ENCODE measurements at places on chromosomes 5 and 9.

DNA sequence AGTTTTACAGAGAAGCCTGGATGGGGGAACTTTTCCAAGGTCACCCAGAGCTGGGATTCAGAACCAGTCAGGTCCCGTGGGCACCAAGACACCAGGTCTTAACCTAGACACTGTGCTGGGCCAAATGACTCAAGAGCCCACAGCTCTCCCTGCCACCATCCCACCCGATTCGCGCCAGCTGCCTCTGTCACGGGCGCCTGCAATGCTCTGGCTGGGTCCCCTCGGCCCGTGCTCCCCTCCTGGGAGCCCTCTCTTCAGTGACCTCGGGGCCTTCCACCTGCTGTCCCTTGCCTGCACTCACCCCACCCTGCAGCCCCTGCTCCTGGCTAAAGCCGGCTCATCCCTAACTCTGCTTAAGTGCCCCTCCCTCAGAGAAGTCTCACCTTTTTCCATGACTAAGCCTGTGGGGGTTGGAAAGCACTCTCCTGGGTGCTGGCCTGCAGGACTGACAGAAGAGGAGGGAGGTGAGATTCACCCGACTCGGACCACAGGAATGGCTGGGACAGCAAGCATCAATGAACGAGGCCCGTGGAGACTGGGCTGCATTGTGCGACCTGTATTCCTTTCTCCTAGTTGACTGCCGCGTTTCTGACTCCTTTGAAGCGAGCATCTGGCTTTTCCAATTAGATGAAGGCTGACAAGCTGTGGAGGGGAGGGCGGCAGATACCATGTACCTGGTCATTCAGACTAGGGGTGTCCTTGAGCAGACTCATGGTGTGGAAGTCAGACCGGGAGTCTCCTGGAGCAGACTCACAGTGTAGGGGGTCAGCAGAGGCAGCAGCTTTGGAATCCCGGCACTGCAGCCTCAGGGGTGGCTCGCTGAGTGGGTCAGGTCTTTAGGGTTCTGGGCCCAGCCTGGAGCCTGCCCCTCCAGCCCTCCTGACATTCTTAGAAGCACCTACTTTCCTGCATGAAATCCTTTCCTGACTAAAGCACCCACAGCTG, 5.8 kb upstream of the IL4 start:
- no peak for DNase-seq

GRCh38 chr9:107213561-107214028, 69.5 kb upstream of the RAD23B start:
- no peak for DNase-seq

DNA sequence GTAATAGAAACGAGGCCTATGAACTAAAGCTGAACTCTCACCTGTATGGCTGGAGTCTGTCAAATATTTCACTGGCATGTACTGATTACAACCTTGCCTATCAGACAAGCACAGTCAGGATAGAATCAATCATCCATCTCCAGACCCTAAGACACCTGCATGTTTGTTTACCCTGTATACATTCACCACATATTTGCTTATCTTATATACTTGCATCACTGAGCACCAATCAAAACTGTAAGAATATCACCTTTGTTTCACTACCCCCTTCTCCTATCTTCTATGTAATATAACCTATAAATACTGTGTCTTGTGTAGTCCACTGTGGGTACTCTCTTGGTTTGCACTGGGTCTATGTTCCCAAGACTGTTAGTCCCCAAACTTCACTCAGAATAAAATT, 1085.7 kb downstream of the TAF11L14 start:
- DNase-seq: no peak

DNA sequence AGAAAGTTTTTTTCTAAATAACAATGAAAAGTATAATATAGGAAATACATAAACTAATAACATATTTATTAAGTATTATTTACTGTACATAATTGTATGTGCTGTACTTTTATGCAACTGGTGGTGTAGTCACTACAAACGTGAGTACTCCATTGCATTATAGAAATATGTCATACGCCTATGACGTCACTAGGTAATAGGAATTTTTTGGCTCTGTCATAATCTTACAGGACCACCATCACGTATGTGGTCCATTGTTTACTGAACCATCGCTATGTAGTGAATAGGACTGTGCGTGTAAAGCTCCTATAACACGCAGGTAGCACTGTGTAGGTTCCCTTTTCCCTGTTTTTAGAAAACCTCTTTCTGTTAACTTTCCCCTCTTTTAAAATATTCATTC, 255.0 kb downstream of the SH3GL2 start:
- DNase-seq: no peak

- no peak for DNase-seq
These were observed 419.0 kb upstream of the DAB2 start for GRCh38 chr5:39843767-39844166.

GRCh38 chr5:67407979-67408378, 211.4 kb upstream of the CD180 start:
- DNase-seq: no peak

- no peak for DNase-seq
These were observed 117.9 kb upstream of the FST start for GRCh38 chr5:53362521-53362941.

DNA sequence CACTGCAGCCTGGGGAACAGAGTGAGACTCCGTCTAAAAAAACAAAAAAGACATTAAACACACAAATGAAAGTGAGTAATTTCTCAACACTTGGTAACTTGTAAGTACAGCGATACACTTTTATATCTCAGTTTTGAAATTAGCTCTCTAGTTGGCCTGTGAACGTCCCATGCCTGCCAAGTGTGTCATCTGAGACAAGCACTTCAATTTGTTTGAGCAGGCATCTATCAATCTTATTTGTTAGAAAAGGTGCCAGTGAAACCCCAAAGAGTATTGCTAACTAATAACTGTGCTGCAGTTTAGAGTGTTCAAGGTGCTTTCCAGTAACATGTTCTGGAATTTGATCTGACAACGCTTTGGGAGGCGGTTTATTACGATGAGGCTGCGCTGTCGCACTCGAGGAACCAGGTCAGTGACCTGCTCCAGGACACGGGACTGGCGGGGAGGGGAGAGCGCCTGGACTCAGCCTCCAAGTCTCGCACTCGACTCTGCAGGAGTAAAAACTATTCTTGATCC, 1.1 kb upstream of the SPIN1 start:
- DNase-seq: no peak

DNA sequence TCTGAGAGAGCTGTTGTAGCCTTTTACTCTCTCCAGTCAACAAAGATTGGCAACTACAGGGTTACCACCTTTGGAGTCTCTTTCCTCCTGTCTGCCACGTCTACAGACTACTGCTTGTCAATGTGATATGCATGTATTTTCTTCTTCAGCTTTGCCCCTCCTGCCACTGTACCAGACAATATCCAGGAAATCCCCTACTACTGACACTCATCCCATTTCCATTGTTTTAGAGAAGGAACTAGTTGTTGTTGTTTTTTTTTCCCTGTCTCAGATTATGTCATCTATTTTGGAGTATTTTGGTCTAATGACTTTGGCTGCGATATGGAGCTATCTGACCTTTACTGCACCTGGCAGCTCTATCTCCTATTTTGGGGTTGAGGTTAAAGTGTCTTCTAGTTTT, 50.1 kb upstream of the MACIR start:
- DNase-seq: no peak

DNA sequence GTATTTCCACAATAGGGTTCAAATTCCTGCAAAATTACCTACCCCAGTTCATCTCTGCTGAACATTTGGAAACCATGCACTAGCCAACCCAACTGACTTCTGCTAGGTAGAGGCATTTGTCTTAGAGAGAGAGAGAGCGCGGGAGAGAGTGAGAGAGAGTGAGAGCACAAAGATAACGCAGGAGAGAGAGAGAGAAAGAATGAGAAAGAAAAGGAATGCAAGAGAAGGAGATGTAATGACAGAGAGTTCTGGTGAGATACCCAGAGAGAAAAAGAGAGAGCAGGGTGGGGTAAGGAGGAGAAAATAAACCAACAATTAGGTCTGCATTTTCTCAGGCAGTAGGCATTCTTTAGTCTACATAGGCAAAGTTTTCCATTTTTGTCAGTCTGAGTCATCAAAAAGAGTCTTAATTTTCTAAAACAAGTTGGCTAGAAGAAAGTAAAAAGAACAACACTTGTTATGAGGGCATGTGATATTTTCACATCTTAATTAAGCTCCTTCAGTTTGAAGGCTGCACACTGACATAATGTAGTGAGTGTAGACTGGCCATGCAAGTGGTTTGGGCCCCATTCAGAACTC, 98.2 kb downstream of the MAP1B start:
- no peak for DNase-seq

GRCh38 chr5:3373391-3373790, 222.2 kb upstream of the IRX1 start:
- no peak for DNase-seq

DNA sequence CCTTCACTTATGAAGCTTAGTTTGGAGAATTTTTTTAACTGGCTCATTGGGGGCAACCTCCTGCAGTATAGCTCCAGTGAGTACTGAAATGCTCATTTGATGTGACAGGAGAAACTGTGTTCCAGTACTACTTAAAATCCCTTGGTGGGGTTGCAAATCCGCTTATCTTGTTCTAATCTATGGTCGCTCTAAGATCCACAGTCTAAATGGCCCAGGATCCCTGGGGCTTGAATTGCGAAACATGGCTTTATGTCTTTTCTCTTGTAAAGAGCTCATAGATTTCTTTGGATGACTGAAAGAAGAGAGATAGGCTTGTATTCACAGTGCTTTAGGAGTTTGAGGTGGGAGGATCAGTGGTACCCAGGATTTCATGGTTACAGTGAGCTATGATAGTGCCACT, 52.7 kb downstream of the ADAMTSL1 start:
- no peak for DNase-seq

- no peak for DNase-seq
These were observed 19.1 kb downstream of the TMEM245 start for GRCh38 chr9:109100543-109101201.

- no peak for DNase-seq
These were observed 113.4 kb downstream of the ARL15 start for GRCh38 chr5:54197018-54197417.

DNA sequence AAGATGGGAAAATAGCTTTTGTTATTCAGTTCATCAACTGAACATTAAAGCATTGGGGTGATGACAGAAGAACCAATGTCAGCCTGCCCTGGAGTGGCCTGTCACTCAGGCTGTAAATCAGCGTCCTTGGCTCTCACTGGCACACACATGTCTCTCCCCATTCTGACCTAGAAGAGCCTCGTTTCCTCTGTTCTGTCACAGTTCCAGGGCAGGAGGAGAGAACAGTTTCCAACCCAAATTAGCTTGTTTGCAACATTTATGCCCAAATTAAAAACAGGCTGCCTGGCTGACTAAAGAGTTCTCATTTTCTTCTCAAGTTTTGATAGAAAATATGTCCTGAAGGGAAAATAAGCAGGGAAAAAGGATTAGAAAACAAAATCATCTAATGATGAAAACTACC, 520.1 kb downstream of the CHSY3 start:
- no peak for DNase-seq

DNA sequence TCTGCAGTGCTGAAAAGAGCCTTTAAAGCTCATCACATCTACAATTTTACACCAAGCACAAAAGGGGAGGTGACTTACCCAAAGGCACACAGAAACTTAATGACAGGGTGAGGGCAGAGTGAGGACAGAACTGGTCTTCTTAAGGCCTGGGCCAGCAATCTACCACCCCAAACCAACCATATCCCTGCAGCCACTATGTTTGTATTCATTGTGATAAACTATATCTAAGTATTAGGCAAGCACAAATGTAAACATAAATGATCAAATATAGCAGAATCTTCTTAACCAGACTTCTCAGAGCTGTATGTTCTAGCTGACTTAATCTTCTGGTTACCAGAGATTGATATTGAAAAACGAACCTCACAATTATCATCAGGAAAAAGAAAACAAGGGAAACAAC, 47.9 kb upstream of the RNF38 start:
- DNase-seq: no peak
